NCI-H1436 treated with DMSO at 0.1 percent for 48 hours (cell line): ENCODE measurements at places on chromosomes 13 and 19.

DNA sequence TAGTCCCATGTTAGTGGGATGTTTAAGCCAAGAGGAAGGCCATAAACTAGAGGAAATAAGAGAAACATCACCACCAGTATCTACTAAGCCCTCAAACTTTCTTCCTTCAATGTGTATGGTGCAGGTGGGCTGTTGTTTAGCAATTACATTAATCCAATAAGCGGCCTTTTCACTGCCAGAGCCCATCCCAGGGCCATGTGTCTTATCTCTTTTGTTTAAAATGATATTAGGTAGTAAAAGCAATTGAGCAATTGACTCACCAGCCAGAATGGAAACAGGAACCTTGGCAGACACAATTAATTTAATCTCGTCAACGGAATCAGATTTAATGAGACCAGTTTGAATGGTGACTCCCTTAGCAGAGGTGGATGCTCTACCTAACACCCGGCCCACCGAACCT, 1503.5 kb downstream of the UQCRFS1 start:
- DNase-seq, result no peak

- peak; percentile 54 for DNase-seq
These were observed at the start of gene EFNB2 for GRCh38 chr13:106535552-106536243. Gene EFNB2 (minus strand): TSS chr13:106535662. CDS start chr13:106534964, 698 bp downstream.

- DNase-seq, result no peak
These were observed 181.9 kb downstream of the NDFIP2 start for GRCh38 chr13:79662882-79663281.

DNA sequence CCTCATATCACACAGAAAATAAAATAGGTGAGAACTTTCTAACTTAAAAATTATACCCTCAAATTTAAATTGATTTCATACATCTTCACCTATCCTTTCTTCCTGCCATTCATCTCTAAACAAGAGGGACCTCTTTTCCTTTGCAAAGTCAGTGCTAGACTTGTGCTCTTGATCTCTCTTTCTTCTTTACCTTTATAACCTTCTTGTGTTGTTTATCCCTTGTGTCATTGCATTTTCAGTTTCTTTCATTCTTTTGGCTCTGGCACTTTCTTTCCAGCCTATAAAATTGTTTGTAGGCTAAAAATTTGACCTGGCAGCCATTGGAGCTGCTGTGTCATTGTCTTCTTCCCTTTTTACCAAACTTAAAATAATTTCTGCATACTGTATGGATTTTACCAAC, 190.1 kb downstream of the GPC5 start:
- DNase-seq, result no peak

- no peak for DNase-seq
These were observed 121.4 kb downstream of the NUFIP1 start for GRCh38 chr13:44867825-44868224.

GRCh38 chr13:112351825-112352224, 24.3 kb upstream of the SPACA7 start:
- DNase-seq, result no peak
